Smooth muscle cell of bladder (primary cell): ENCODE measurements at places on chromosomes 16 and 17. TPM values are rescaled to one million over a fixed set of nuclear protein-coding genes. Genes with fewer than 3 reads are reported as not detected.

ZNF646 gene
- total RNA-seq, result 9.4 and 12.4 TPM in 2 replicates

PIK3R5 gene
- not detected in 2 replicates for total RNA-seq

NLE1 gene
- 14.6 and 15.9 TPM in 2 replicates for total RNA-seq

ARHGAP44 gene
- total RNA-seq, result 0.71 and 1.6 TPM in 2 replicates

PTX4 gene
- total RNA-seq, result 0.09 TPM in 1 of 2 replicates, not detected in the other

HIGD1B gene
- not detected in 2 replicates for total RNA-seq

MRM1 gene
- 3.4 and 5.2 TPM in 2 replicates for total RNA-seq

KRT17 gene
- 6.4 and 7.3 TPM in 2 replicates for total RNA-seq
